ENCODE measurements at places on chromosomes 1 and 21.

DNA sequence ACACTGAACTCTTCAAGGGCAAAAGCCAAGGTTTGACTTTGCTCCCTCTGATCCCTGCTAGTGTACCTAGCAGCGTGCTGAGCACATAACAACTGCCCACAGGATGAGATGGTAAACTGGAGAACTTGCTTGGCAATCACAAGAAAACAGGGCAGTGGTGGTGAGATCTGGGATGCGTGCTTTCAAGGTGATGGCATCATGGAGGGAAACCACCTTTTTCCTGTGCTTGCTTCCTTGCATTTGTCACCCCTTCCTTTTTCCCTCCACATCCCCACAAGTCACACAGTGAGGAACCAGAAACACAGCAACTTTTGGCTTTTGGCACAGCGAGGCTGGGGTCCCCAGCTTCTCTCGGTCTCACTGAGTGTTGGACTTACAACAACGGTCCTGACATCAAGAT is 31.4 kb upstream of the BECN2 start:
- no peak for DNase-seq

DNA sequence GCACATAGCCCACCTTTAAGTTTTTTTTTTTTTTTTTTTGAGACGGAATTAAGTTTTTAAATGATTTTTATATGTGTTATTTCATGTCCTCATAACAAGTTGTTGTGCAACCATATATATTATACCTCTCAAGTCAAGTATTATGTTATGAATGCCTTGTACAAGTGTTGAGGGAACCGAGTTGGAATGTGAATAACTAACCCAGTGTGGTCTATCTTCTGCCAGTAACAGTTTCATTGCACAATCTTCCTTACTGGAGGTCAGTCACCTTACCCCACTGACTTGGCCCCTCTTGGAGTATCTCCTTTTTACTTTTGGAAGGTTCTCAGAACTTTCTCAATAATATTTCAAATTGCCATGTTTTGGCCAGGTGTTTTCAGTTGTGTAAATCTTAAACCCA is 201.9 kb downstream of the CACNA1E start:
- DNase-seq = no peak

GRCh38 chr1:184093071-184093470 is 41.5 kb downstream of the TSEN15 start:
- DNase-seq = no peak

DNA sequence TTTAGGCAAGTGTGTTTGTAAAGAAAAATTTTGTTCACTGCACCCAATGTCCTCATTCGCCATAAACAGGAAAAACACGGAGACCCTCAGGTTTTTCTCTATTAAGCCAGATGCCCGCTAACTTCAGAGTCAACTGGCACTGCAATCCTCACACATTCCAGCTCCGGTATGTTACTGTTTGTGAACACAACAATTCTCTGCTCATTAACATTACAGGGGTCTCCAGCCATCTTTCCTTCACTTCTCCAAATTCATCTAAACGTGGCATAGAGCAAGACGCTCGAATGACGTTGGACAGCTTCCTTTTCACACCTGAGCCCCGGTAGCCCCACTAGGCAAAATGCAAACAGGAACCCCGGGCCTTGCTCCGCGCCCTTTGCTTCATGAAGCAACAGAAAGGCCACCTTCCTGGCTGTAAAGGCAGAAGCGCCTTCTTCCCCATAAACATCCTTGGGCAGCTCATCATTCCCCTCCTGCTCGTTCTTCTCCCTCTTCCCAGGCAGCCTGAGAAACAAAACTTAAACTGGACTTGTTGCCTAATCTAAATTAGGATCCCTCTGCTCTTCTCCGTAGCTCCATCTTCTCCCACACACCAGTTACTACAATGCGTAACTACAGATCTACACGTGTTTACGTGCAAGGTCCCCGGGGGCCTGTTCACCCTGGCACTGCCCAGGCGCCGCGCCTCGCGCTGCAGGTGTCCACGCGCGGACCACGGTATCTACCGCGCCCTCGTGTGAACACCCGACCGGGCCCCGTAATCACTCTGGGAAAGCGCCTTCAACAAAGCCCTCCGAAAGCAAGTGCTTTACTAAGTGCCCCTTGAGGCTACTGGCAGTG is 1.2 kb downstream of the LBR start:
- DNase-seq = no peak

DNA sequence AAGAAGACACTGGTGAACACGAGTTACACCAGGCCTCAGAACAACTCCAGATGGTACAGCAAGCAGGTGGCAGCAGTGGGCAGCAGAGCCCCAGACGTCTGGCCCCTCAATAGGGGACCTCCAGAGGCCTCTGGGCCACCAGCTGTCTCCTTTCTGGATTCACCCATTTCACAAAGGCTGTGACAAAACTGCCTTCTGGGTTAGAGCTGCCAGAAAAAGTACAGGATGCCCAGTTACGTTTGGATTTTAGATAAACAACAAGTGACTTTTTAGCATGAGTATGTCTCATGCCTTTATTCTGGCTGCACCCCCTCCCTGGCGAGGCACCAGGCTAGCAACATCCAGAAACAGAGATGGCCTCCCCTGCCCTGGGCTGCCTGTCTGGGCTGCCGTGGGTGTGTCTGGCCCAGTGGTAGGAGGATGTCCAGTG is 30.1 kb downstream of the ITPKB start:
- DNase-seq = no peak

- DNase-seq = no peak
Measured at GRCh38 chr1:246151796-246152434, 355.2 kb downstream of the SMYD3 start.

GRCh38 chr1:84073266-84073665 is 70.8 kb upstream of the PRKACB start:
- DNase-seq = no peak

- no peak for DNase-seq
Measured at GRCh38 chr1:245538671-245539070, 383.9 kb downstream of the KIF26B start.

GRCh38 chr1:201890806-201891450 is 2.2 kb downstream of the SHISA4 start:
- DNase-seq = no peak

Data from HFF-Myc (cell line).